Fibroblast of mammary gland (primary cell): ENCODE measurements at places on chromosomes 1 and 21.

DNA sequence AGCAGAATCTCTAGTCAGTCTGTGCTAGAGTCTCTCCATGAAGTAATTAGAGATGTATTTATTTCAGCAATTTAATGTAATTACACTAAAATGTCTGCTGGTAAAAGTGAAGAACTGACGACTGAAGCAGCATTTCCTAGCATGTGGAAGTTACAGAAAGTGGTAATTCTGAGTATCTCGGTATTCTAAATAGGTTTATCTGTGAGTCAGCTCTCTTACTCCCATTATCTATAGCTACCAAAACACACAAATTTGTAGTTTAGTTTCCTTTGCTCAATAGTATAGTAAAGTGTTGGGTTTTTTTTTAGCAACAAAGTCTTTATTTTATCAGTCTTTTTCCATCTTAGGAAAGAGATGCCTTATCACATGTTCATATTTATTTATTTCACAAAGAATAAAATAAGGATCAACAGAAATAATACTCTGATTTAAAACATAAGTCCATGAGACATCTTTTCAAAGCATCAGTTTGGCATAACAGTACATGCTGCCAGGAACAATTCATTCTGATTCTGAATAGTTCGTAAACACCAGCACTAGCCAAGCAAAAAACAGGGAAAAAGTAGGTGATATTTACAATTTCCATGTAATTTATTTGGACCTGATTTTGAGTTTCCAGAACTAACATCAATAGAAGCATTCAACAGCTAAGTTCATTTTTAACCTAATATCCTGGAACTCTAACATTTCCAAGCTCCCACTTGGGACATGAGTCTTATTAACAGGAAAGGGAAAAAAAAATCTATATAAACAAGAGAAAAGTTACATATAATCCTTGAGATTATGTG, 76.3 kb downstream of the KCNT2 start:
- DNase-seq = no peak

DNA sequence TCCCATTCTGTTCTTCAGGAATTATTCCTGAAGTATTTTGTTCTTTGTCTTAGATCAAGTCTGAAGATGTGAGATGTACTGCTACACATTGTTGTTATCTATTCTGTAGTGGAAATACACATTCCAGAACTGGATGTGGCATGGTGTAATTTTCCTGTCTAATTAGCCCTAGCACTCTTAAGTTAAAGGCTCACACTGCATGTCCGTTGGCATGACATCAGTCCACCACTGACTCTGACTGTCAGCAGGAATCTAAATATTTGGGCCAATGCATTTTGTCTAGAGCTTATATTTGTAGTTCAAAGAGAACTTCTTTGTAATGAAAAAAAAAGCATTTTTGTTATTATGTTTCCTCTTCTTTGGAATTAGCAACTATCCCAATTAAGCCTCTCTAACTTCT, 201.0 kb downstream of the S1PR1 start:
- DNase-seq = no peak

GRCh38 chr1:43271186-43272118, 1.7 kb downstream of the TMEM125 start:
- peak; percentile 8 for DNase-seq

DNA sequence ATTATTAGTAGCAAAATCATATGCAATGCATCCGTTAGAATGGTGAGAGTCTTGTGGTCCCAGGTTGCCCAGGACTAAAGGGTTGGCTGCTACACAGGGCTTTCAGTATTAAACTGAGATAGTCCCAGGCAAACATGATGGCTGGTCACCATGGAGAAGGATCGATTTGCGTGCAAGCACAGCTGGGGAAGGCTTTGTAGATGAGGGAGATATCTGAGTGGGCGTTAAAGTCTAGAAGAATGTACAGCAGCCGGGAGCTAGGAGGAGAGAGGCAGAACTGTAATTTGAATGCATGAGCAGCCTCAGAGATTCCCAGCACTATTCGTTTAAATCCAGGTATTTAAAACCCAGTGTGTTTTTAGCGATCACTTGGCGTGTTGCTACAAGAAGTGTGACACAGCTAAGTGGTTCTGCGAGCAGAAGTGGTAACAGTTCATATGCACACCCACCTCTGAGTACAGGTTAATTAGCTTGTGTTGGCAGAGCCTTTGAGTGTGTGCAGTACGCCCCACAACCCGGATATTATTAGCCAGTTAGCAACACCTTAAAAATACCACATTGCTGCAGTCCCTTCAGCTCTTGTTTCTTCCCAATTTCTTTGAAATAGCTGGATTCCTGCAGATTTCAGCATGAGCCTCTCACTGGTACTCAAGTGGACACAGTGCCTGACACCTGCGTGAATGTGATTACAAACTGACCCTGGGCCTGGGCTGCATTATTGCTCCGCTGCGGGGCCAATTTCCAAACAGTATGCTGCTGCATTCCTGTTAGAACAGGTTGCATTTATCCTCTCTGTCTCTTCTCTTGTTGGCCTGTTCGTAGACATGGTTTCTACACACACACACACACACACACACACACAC, 67.2 kb upstream of the SCAF4 start:
- peak; percentile 5 for DNase-seq

GRCh38 chr1:2462819-2463218, 13.3 kb upstream of the PLCH2 start:
- DNase-seq = no peak

DNA sequence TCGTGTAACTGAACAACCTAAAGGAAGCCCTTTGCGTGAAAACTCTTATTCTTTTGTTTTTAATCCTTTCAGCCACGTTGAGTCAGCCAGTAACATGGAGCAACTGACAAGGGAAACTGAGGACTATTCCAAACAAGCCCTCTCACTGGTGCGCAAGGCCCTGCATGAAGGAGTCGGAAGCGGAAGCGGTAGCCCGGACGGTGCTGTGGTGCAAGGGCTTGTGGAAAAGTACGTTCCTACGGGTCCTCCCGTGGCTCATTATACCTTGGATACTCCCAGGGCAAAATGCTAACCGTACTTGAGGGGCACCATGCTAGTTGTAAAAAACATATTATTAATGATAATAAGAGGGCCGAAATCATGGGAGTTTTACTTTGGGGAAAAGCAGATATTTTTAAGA, 49.4 kb downstream of the LAMC2 start:
- peak; percentile 31 for DNase-seq

GRCh38 chr1:182564406-182565004, 24.6 kb downstream of the RNASEL start:
- no peak for DNase-seq

DNA sequence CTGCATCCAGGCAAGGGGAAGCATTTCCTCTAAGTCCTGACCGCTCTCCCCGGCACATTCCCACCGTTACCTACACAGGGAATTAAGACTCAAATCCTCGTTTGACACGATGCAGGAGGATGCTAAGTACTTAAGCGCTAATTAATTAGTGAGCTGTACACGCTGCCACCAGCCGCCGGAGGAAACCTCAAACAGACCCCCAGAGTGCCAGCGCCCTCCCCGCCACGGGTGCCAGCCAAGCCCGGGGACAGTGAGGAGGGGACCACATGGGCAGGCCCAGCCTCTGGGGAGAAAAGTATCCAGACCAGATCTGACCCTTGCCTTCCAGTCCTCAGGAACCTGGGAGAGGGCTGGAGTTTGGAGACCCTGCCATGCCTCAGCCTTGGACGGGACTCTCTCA, 17.4 kb upstream of the CASZ1 start:
- no peak for DNase-seq

DNA sequence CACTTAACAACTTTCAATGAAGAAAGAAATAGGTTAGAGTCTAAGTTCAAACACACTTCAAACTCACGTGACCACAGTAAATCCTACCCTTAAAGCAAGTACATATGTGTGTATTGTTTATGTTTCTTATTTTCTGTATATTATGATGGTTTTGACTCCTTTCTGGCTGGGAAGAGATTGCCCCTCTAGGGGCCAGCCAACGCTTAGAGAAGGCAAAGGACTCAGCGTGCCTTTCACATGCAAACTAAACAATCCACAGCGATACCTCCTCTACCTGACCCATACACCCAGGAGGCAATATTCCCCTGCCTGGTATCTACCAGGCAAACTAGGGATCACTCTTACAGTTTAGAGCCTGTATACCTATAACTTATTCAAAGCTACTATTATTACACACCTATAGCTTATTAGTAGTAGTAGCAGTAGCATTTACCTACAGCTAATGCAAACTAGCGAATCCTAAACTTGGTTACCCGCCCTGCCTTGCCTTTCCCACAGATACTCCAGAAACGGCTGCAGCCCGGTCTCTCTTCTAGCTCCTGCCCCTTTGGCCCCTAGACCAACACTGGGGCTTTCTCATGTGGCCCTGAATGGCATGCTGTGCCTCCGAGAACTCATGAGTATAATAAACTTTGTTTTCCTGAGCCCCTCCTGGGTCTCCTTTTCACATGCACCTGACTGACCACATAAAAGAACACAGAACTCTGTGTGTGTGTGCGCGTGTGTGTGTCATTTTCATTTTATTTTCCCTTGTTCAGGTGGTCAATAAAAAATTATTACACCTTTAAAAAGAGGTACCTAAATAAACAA, 14.0 kb downstream of the NRIP1 start:
- no peak for DNase-seq

GRCh38 chr1:157147037-157147436, 8.8 kb upstream of the ETV3 start:
- no peak for DNase-seq

GRCh38 chr1:64962441-64962840, 3.9 kb downstream of the JAK1 start:
- DNase-seq = no peak

DNA sequence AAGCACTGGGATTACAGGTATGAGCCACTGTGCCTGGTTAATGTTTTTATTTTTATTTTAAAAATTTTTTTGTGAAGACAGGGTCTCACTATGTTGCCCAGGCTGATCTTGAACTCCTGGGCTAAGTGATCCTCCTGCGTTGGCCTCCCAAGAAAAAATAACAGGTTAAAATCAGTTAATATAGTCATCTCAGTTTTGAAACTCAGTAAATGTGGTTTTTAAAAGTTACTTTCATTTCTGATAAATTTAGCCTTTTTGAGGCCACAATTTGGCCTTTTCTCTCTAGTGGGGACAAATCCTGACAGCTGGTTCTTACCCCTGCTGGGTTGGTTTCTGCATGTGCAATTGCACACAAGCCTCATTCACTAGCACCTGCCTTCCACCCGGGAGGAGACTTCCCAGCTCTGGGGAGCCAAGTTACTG, 13.3 kb downstream of the PMF1 start:
- no peak for DNase-seq

- no peak for DNase-seq
Observed at GRCh38 chr1:230827801-230828200, 40.5 kb downstream of the C1orf198 start.

- peak; percentile 73 for DNase-seq
Observed at GRCh38 chr1:88983791-88984559, 8.5 kb downstream of the KYAT3 start.

DNA sequence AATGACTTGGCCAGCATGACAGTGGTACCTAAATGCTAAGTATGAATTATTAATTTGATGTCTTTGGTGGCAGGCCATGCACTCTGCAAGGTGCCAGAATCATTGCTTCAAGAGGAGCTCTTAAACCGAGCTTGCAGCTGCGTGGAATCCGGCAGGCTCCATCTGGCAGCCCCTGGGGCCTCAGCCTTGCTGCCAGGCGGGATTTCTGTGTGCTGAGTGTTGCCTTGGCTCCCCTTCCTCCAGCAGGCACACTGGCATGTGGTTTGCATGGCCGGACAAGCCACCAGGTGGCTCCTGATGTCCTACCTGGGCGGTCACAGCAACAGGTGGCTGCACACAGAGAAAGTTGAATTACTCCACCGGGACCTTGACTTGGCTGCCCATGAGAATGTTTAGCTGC, 155.4 kb downstream of the URB2 start:
- DNase-seq = no peak

- peak; percentile 39 for DNase-seq
Observed at GRCh38 chr1:64403331-64403730, 66.6 kb upstream of the CACHD1 start.

GRCh38 chr1:57137980-57138379, 172.2 kb upstream of the C8B start:
- DNase-seq = no peak

DNA sequence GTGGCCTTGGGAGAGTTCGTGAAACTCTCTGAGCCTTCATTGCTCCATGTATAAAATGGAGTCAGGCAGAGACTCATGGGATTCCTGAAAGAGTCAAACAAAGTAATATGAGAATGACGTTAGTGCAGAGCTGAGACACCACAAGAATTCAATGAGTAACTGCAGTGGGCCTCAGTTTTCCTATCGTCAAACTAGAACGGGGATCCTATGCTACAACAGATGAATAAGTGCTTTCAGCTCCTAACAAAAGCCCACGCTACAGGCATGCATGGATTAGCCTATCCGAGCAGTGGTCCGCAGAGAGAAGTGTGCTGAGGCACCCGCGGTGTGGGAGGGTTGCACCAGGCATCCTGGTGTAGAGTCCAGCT, 124.7 kb downstream of the SYF2 start:
- peak; percentile 40 for DNase-seq

DNA sequence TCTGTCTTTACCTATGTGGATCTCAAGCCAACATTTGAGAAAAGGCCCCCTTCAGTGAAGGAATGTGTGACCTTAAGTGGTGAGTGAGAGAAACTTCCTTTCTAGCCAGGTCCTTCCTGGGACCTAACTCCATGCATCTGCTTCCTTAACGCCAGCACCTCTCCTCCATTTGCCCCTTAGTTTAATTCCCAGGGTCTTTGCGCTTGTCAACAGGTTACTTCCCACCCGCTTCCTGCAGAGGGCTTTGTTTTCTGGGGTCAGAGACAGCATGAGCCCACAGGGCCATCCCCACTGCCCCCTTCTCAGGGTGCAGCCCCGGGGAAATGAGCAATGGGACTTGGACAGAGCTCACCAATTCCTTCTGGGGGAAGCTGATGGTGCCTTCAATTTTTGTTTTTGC, 54.8 kb downstream of the EVA1C start:
- no peak for DNase-seq

DNA sequence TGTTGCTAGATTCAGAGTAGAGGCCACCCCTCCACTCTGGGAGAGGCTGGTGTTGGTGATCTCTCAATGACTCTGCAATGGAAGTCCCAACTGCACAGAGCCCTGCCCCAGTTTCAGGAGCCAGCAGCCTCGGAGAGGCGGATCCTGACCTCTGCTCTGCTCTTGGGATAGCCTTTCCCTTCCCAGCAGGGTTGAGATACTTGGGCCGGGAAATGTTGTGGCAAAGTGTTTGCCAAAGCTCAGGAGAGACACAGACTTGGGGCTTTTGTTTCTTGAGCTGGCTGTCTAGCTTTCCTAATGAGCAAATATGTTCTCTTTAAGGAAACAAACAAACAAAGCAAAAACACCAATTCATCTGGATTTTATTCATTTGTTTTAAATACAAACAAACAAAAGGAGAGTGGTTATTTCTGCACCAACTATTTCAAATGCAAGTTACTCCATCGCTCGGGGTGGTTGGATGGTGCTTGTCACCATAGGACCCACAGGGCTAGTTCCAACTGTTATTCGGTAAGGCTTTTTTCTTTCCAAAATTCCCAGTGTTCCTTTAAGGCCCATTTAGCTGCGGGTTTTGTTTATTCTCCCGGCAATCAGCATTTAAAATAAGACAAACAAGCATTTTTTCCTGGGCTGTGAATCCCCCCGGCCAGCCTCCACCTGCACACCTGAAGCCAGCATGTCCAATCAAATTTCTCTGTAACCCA, 193.9 kb upstream of the LMO4 start:
- no peak for DNase-seq

GRCh38 chr1:65105596-65105995, 42.4 kb upstream of the AK4 start:
- DNase-seq = peak; percentile 35

- peak; percentile 9 for DNase-seq
Observed at GRCh38 chr1:245060684-245061374, 94.0 kb upstream of the KIF26B start.

GRCh38 chr1:231421546-231421970, 529 bp downstream of the EGLN1 start:
- DNase-seq = no peak

- peak; percentile 97 for DNase-seq
Observed at GRCh38 chr1:112957133-112957812, 1.3 kb upstream of the SLC16A1 start.
